ENCODE measurements at places on chromosomes 11 and 22. TPM values are rescaled to one million over a fixed set of nuclear protein-coding genes. Genes with fewer than 3 reads are reported as not detected.
A peak's percentile ranks its signal among the peaks of the same experiment; 100 is the strongest.

Gene GTSE1
- 0.17 TPM for total RNA-seq

Gene MISFA
- 1.2 TPM for total RNA-seq

GRCh38 chr22:44580176-44581095 lies 82.4 kb upstream of the RTL6 start:
- DNase-seq: no peak

GRCh38 chr11:5955586-5955985 lies 12.7 kb downstream of the OR56A5 start:
- DNase-seq: no peak

Gene CABP4
- total RNA-seq: 5.2 TPM

DNA sequence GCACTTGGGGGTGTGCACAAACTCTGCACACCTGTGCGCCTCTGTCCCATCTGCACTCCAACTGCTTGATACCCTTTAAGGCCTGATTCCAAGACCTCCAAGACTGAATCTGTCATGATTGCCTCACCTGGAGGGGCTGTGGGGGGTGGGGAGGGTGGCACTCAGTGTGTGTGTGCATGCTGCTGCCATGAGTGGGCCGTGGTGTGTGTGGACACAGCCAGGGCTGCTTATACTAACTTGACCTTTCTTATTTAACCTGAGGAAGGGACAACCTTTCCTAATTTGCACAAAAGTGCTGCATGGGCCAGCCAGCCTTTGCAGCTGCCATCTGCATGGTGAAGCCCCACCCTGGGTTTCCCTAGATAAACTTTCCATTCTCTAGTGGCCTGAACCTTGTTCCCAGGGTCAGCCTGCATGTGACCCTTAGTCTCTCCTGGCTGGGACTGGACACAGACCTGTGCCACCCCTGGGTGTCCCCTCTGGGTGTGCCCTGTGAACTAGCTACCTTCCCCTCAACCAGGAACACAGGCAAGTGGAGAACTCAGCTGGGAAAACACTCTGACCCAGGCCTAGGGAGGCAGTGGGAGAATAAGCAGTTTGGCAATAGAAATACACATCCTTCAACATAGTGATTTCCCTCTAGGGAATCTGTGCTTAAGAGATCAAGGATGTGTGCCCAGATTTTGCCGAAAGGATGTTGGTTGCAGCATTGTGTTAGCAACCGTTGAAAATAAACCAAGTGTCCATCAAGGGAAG lies 45.4 kb upstream of the DKK3 start:
- DNase-seq: no peak

DNA sequence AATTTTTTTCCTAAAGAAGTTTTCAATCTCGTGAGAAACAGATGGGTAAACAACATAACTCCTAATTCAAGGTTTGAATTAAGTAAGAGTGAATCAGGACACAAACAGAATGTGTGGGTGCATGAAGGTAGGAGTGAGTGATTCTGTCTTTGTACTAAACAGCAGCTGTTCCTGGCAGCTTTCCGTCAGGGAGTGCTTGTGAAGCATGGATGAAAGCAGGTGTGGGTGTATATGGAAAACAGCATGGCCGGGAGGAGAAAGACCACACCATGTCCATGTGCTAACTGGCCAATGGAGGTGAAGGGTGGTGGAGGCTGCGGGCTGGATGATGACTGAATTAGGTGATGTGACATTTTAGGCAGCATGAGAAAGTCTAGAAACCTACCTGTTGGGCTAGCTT lies 49.6 kb downstream of the BARX2 start:
- DNase-seq: no peak

DNA sequence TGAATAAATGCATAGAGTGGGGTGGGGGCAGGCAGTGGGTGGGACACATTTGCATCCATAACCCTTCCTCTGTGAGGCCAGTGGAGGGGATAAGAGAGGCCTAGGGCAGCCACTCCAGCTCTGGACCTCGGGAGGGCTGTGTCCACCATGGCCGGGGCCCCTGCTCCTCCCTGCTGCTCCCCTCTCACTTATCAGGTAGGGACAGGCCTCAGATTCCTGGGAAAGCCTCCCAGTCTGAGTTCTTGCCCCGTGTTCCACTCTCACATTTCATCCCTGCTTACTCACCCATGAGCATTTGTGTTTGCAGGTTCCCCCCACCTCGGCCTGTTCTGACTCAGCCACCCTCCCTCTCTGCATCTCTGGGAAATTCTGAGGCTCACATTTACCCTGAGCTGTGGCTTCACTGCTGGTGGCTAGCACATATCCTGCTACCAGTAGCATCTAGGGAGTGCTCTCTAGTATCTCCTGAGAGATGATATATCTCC lies 128.7 kb upstream of the TOP3B start:
- peak; percentile 77 for DNase-seq

Gene TRIM29
- not detected for total RNA-seq

GRCh38 chr11:42253156-42253555 lies 793.7 kb upstream of the LRRC4C start:
- DNase-seq: no peak
